WTC11 (cell line): ENCODE measurements at places on chromosomes 12 and 14.
A peak's percentile ranks its signal among the peaks of the same experiment; 100 is the strongest.

DNA sequence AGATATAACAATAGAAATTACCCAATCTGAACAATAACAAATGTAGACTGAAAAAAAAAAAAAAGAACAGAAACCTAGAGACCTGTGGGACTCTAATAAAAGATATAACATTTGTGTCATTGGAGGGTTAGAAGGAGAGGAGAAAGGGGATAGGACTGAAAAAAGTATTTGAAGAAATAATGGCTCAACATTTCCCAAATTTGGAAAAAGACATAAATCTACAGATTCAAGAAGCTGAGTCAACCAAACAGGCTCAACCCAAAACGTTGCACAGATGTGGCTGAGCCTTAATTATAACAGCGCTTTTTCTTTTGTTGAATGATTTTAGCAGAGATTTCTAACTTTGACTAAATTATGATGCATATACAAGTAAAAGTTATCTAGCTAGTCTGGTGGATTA is 131.3 kb downstream of the TMTC3 start:
- DNase-seq: no peak

- DNase-seq: no peak
Measured at GRCh38 chr12:48881686-48882314, 16.1 kb upstream of the RND1 start.

- no peak for DNase-seq
Measured at GRCh38 chr12:113158439-113159203, 9.1 kb downstream of the CFAP73 start.

DNA sequence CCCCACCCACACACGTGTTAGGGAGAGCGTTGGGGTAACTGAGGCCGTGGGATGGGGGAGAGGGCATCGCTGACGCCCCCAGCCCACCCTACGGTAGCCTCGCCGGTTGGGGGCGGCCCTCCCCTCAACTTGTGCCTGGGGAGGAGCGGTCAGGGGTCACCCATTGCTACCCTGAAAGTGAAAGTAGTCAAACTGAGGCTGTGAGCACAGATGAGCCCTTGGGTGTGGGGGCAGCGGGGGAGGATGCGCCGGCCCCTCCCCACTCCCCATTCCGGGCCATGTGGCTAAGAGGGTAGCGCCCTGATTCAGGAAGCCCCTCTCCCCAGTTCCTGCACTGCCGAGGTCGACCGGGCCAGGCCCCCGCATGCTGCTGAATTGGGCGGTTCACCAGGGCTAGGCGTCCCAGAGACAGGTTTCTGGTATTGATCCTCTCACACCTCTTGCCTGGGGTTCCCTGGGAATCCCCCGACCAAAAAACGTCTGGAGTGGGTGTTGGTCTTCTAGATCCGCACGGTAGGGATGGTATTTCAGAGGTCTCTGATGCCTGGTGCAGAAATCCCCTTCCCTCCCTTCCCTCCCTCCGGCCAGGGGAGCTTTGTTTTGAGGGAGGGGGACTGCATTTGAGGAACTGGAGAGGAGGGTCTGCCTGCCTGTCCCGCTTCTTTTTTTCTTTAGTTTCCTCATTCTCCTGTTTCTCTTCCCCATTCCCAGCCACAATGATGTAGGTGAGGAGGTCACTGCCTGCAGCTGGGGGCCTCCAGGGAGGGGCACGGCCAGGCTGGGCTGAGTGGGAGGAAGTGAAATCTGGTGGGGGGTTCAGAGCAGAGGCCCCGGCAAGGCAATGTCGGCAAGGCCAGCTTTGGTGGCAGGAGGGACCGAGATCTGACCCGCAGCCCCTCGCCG is 1.0 kb downstream of the SH2B3 start:
- DNase-seq: no peak

GRCh38 chr14:96129128-96129736 is 75.4 kb upstream of the BDKRB2 start:
- no peak for DNase-seq

DNA sequence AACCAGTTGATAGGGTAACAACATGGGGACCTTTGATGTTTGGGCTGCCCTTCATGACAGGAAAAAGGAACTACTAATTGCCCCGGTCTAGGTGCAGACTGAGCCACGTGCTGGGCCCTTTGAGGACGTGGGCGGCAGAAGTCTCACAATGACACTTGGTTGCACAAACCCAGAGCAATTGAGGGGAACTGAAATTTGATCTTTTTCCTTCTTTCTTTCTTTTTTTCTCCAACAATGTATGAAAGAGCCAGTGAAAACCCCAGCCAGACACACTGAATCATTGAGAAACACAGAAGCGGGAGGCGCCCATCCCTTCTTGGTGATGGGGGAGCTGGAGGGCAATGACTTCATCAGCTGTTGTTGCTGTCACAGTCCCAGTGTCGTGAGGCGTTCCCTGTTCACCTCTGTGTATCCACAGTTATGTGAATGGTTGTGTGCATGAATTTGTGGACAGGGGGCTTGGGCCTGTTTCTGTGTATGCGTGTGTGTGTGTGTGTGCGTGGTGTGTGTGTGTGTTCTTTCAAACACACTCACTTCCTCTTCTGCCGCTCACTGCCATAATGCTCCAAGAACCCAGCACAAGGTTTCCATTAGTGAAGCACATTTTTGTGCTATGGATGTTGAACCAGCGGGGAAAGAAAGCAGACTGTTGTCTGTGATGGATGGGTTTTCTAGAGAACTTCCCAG is 137.5 kb upstream of the CCND2 start:
- DNase-seq: no peak

DNA sequence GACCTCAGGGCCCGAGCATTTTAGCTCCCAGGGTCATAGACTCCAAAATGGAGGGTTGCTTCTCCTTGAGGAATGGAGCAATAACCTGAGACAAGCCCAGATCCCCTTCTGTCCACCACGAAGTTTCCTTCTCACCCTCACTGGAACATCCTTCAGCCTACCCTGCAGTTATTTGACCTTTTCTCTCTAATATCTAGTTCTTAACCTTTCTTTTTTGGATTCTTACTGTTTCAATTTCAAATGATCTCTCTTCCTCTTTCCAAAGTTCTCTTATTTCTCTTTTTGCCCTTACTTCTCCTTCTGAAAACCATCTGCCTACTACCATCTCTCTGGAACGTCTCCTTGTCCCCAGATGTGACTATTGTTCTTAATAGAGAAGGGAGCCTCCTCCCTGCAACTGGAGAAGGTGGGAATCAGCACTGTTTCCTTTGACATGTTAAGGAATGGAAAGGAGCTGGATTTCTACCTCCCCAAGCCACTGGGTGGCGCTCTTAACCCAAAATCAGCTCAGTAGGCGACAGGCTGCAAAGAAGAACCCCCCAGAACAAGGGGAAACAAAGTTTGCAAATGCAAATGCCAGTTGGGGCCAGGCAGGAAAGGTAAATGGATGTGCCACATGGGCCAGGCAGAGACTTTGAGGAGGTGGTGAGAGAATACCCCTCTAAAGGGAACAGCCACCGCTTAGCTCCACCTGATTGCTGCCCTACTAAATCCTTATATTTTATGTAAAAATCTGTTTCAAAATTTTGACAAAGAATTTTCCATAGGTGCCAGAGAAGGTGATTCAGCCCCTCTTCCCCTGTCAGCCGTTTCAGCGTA is 22.4 kb upstream of the PDE1B start:
- peak; percentile 92 for DNase-seq

GRCh38 chr12:48910196-48910595 is 15.1 kb downstream of the FKBP11 start:
- no peak for DNase-seq

DNA sequence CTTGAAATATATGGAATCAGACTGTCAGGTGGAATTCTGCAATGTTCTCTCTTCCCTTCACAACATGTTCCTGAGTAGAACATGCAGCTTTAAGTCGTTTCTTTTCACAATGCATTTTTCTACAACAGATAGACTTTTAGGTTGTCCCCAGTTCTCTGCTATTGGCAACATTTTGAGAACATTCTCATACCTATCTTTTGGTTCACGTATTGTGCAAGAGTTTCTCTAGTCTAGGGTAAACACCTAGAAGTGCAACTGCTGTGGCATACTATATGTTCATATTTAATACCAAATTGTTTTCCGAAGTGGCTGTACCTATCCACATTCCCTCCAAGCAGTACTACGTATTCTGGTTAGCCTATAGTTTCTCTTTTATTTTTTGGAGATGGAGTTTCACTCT is 32.1 kb downstream of the PPTC7 start:
- no peak for DNase-seq

GRCh38 chr12:16685107-16685506 is 79.1 kb upstream of the LMO3 start:
- no peak for DNase-seq

GRCh38 chr12:49706351-49707127 is 666 bp downstream of the FMNL3 start:
- DNase-seq: peak; percentile 41

GRCh38 chr12:26818201-26818600 is 14.8 kb downstream of the ITPR2 start:
- DNase-seq: no peak

- no peak for DNase-seq
Measured at GRCh38 chr14:49670475-49670874, 17.5 kb downstream of the POLE2 start.

DNA sequence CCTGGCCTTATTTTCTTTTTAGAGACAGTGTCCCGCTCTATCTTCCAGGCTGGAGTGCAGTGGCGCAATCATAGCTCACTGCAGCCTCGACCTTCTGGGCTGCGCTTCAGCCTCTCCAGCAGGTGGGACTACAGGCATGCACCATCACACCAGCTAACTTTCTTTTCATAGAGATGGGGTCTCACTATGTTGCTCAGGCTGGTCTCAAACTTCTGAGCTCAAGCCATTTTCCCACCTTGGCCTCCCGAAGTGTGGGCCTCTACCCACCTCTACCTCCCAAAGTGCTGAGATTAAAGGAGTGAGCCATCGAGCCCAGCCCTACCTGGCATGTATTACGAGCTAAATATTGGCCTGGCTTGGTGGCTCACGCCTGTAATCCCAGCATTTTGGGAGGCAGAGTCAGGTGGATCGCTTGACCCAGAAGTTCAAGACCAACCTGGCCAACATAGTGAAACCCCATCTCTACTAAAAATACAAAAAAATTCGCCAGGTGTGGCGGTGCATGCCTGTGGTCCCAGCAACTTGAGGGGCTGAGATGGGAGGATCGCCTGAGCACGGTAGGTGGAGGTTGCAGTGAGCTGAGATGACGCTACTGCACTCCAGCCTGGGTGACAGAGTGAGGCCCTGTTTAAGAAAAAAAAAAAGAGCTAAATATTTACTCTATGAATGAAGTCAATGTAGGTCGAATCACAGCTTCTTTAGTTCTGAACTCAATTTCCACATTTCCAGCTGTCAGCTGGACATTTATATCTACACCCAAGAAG is 7.6 kb upstream of the RILPL1 start:
- DNase-seq: no peak

DNA sequence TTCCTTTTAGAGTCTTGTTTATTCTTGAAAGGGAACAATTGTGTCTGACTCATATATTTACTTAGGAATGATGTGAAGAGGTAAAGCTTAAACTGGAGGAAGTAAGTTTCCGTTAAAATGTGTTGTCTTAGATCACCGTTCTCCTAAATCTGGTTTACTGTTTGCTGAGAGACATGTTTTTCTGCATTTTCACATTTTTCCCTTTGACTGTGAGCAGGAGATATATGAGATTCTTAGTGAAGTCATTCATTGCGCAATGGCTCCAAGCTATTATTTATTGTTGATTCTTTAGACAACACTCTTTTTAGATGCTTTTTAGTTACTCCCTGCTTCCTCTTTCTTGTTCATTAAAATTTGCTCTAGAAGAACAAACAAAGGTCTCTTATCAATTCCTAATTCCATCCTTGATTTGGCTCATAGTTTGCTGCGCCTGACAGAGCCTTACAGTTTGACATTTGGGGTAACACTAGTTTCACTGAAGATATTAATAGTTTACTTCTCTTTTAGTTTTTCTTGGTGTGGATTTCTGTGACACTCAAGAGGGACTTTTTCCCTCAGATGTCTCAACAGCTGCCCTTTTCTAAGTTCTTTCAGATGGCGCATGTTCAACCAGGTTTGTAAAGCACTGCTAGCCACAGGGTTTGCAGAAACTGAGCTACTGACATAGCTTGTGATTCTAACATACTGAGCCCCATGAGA is 11.4 kb downstream of the CLECL1 start:
- no peak for DNase-seq

DNA sequence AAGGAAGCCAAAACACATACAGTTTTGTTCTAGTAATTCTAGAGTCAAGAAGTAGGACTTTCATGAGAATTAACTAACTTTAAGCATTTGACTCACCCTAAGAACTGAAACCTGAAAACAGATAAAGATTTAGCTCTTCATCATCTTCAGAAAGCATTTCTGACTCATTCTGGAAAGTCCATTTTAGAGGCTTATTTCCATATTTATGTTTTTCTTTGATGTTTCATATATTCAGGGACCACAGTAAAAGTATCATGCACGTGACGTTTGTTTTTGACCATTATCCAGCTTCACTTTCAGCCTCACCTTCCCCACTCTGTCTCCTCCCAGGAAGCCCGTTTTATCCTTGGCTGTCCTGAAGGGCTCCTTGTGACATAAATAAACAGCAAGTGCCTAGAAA is 79.2 kb downstream of the MDGA2 start:
- no peak for DNase-seq

DNA sequence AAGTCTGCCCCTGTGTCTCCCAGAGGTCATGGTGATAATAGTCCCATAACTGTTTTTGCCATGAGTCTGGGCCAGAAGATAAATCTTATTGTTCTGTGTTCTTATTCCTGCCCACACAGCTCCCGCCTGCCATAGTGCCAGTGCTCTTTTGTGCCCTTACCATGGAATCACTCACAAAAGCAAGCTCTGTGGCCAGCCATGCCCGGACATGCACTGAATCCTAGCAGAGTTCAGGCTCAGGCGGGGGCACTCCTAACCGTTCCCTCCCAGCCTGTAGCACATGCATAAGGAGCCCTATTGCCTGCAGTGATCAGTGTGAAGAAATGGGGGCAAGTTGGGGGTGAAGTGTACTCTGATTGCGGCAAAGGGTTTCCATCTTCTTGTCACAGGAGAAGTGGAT is 33.3 kb downstream of the DHRS2 start:
- no peak for DNase-seq

GRCh38 chr12:76768576-76768975 is 4.7 kb downstream of the ZDHHC17 start:
- DNase-seq: no peak

- DNase-seq: no peak
Measured at GRCh38 chr12:59627582-59627981, 31.8 kb downstream of the SLC16A7 start.

DNA sequence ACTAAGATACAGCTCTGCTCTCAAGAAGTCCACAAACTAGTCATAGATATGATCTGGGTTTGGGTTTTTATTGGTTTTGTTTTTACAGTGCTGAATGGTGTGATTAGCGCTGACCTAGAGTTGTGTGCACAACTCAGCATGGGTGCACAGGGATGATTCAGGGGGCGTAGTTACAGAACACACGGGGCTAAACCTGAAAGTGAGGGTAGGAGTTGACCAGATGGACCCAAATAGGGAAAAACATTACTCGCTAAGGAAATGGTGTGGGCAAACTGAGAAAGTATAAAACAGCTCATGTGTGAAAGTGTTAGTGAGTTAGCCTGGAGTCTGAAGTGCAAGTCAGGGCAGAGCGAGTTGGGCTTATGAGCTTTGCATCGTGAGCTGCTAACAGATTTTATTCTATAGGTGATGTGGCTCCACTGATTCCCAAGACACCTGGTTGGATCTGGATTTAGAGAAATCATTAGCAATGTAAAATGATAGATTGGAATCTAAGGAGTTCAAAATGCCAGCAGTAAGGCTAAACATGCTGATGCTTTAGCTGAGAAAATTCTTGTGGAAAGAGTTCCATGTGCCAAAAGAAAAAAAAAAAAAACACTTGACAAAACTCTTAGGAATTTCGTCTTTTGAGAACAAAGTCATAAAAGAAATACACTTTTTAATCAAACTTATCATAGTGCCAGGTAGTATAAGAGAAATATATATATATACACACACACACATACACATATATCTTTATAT is 134.9 kb downstream of the SLC5A8 start:
- DNase-seq: no peak
